ENCODE measurements at places on chromosomes 7 and 10.

GRCh38 chr7:3307435-3307834 is 6.4 kb downstream of the SDK1 start:
- no peak for DNase-seq

DNA sequence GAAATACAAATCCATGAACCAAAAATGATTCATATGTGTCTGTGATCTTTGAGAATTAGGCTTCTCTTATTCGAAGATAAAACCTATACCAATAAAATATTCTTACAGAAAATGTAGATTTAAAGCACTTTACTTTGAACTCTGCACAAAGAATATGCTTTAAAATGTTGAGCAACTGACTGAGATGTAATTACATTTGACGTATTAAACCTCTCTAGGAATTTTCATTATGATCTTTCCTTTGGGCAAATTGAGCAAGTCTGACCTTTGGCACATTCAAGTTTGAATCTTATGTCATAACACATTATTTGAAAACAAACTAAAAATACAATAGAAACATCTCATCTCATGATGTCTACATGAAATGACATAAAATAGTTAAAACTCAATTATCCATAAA is 69.2 kb upstream of the AHR start:
- DNase-seq, result no peak

DNA sequence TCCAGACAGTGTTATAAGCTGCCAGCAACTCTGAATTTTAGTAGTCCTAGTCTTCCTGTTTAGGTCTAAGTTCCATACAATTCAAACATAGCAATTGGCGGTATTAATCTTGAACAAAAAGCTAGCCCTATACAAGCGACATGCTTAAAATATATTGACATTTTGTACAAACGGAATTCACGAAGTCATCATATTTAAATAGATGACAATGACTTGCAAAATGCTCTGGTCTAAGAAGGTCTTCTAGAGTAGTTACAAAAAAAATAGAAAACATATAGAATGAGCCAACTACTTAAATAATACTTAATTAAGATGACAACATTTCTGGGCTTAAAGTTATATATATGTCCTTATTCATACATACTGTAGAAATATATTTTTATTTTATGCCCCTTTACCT is 446.6 kb downstream of the ANKRD7 start:
- DNase-seq, result no peak

DNA sequence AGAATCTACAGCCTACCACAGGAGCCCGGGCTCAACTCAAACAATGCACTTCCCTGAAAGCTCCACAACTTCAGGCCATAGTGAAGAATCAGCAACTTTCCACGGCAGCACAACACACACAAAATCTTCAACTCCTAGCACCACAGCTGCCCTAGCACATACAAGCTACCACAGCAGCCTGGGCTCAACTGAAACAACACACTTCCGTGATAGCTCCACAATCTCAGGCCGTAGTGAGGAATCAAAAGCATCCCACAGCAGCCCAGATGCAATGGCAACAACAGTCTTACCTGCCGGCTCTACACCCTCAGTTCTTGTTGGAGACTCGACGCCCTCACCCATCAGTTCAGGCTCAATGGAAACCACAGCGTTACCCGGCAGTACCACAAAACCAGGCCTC is 22.3 kb downstream of the MUC12 start:
- no peak for DNase-seq

GRCh38 chr10:87544721-87545120 is 40.0 kb downstream of the MINPP1 start:
- DNase-seq, result no peak

- peak; percentile 83 for DNase-seq
These were observed 13.9 kb upstream of the DNAJC1 start for GRCh38 chr10:22017283-22018020.

- peak; percentile 85 for DNase-seq
These were observed 326.0 kb downstream of the RPS24 start for GRCh38 chr10:78359640-78360091.

DNA sequence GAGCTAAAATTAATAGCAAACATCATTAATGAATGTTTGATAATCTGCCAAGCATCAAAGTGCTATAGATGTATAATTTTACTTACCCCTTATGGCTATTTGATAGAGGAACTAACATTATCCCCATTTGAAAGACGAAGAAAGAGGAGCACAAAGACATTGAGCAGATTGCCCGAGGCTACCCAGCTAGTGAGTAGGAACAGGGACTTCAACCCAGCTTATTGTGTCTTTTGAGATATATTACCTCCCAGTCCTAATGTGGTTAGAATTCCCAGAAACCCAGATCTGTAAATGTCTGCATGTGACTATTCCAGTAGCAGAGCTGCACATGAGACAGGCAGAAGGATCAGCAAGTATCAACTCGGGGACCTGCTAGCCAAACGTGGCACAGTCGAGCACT is 160.1 kb upstream of the AOAH start:
- DNase-seq, result no peak

DNA sequence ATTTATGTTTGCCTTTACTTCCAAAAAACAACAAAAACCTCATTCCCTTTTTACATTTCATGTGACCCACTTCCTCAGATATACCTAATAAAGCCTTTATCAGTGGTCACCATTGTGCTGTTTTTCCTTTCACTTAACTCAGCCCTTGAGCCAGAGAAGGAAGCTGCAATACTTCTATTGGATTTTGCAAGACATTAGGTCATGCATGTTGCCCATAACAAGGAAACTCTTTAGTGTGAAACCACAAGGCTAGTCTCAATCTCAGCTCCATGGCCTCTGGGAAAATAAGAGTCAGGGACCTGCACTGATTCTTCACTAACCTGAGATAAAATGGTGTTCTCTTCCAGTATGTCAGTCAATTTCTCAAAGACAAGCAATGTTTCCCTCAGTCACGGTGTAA is 27.8 kb downstream of the STEAP4 start:
- DNase-seq, result no peak

GRCh38 chr7:17347401-17347800 is 48.9 kb downstream of the AHR start:
- DNase-seq, result no peak

DNA sequence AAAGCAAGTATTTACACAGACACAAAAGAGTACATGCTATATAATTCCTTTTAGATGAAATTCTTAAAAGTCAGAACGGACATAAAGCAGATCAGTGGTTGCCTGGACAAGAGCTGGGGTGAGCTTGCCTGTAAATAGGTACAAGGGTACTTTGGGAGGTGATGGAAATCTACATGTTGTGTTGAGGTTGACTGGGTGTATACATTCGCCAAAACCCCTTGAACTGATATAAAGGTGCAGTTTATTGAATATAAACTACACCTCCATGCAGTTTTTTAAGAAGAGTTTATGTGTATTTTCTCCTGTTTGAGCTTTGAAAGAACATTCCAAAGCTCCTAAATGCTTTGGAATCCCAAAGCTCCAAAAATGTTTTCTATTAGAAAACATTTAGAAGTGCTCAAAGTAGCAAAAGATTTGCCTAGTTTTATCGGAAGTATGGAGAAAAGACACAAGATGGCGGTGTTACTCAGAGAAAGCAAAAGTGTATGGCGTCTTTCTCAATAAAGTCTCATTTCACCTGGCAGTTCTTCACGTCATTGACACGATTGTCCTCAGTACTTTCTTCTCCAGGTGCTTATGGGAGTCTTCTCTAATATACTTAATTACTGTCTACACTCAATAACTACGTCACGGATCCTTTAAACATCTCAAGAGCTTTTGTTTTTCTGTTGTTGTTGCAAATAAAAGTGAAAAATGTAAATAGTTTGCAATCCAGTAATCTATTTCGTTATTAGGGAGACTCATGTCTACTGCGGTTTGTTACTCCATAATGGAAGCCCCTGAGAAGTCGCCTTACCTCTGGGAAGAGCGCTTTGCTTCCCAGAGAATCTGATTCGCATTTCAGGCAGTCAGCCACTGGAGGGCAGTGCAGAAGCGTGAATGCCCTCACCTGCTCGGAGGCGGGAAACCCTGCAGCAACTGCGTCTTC is 14.7 kb upstream of the SEC61G start:
- DNase-seq, result peak; percentile 92

DNA sequence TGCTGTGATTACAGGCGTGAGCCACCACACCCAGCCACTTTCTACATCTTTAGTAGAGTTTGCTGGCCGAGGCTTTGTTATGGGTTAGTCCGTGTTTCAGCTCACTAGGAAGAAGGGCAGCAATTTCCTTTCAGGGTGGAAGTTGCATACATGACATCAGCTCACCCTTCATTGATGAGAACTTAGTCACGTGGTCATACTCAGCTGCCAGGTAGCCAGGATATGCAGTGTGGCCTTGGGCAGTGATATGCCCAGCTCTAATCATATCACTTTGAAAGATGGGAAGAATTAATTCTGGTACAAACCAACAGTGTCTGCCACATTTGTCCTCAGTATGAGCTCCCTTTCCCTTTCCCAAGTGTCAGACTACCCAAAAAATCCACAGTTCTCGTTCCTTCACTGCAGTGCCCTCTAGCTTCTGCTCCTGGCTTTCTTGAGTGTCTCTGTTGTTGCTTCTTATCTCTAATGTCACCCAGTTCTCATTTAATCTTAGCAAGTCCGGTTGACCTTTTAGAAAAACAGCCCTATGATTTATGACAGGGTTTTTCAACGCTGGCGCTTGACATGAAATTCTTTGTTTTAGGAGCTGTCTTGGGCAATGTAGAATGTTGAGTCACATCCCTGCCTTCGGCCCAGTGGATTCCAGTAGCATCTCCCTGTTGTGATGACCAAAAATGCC is 108.7 kb upstream of the ITGB1 start:
- DNase-seq, result peak; percentile 74

DNA sequence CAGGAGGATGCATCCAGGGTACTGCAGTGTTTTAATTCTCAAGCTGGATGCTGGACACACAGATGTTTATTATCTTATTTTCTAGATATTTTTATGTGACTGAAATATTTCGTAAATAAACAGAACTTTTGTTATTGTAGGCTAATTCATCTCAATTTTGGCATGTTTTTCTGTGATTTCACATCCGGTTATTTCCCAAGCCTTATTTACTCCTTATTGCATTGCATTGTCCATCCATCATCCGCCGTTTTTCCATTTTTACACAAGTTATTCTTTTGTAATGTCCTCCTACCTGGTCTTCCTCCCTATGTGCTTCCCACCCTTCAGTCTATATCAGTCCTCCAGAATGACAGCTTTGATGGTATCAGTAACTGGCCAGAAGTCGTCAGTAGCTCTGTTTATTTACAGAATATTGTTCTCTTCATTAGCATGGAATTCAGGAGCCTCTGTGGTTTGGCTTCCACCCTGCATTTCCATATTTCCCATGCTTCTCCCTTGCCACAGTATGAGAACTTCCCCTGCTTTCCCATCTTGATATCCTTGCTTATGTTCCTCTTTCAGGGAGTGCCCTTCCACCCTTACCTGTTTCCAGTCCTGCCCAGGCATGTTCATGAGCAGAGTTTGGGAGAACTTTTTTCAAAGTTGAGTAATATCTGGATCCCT is 16.1 kb downstream of the GNAI1 start:
- DNase-seq, result peak; percentile 67

GRCh38 chr10:6463366-6463765 is 116.7 kb downstream of the PRKCQ start:
- DNase-seq, result no peak

- no peak for DNase-seq
These were observed 128.9 kb downstream of the PLXDC2 start for GRCh38 chr10:19944911-19945663.

- peak; percentile 16 for DNase-seq
These were observed 39.6 kb upstream of the ELMO1 start for GRCh38 chr7:37488163-37488764.

GRCh38 chr7:132558815-132559214 is 17.5 kb downstream of the PLXNA4 start:
- DNase-seq, result no peak

DNA sequence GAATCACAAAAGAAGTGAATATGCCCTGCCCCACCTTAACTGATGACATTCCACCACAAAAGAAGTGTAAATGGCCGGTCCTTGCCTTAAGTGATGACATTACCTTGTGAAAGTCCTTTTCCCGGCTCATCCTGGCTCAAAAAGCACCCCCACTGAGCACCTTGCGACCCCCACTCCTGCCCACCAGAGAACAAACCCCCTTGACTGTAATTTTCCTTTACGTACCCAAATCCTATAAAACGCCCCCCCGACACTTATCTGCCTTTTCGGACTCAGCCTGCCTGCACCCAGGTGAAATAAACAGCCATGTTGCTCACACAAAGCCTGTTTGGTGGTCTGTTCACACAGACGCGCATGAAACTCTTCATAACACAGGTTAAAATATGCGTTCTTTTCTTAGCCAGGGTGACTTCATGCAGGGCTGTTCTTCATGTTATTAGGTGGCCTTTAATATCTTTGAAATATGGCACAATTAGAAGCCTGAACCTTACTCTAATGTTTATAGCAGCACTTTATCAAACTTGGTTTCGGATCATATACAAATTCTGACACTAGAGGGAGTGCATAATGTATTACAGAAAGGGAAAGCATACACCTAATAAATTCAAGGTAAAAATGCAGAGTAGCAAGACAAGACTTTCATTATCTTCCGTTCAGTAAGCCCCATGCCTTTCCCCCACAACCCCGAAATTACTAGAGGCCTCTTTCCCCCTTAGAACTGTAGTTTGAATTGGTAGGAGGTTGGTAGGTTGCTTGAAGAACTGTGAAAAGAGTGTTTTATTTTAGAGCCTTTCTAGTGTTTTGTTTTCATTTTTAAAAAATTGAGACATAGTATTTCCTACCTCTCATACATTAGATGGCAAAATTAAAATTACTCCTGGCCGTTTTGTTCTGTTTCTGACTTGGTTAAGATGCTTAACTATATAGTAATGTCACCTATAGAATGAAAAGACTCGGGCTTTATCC is 117.9 kb downstream of the NPY start:
- DNase-seq, result peak; percentile 36

GRCh38 chr7:51517187-51517586 is 200.6 kb upstream of the COBL start:
- DNase-seq, result peak; percentile 59

DNA sequence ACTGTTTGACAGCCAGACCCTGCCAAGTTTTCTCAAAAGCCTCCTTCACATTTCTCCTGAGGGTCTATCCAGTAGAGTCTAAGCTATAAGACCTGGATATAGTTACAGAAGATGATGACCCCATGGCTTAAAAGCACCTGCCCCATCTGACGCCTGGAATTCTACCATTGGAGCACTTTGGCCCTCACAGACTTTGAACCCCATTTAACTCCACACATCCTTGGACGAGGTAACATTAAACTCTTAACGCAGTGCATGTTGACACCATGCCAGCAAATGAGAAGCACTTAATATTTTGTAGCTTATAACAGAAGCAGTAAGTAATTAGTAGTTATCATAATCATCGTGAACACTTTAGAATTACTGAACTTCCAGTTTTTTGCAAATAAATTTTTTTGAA is 61.9 kb upstream of the SMNDC1 start:
- no peak for DNase-seq

DNA sequence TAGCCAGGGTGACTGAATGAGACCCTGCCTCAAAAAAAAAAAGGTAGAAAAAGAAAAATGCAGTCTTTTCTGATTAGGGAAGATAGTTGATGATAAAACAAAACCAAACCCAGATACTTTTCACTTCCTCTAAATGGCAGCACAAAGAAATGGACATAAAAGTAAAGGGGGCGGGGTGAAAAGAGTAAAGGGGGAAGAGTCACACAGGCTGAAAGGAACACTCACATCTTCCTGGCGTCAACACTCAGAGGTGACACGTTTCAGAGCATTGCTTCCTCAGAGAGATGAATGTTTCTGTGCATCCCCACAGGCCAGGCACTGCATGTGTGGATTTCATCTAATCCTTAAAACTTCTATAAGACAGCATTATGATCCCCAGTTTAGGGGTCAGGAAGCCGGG is 81.2 kb downstream of the HIPK2 start:
- DNase-seq, result no peak

Data from mesendoderm (in vitro differentiated cells).